MM.1S (cell line): ENCODE measurements at places on chromosomes 1 and 21.

DNA sequence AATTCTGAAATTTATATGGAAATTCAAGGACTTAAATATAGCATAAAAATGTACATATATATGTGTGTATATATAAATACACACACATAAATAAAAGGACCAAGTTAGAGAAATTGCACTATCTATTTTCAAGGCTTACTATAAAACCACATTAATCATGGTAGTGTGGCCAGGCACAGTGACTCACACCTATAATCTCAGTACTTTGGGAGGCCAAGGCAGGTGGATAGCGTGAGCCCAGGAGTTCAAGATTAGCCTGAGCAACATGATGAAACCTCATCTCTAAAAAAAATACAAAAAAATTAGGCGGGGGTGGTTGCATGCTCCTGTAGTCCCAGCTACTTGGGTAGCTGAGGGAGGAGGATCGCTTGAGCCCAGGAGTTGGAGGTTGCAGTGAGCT lies 171.4 kb upstream of the GORAB start:
- DNase-seq: no peak
- no peak overlapping the region for H3K4me3 ChIP-seq
- no peaks in the 10 kb centered on the region for H3K27me3 ChIP-seq
- H3K4me1 ChIP-seq: peaks cover 14% of the 10 kb centered on the region

GRCh38 chr1:205379056-205379455 lies 22.3 kb upstream of the KLHDC8A start:
- peaks cover 17% of the 10 kb centered on the region for H3K4me1 ChIP-seq
- H3K27ac ChIP-seq: no peak overlapping the region
- H3K36me3 ChIP-seq: no peaks in the 10 kb centered on the region
- no peak for DNase-seq
- no peak overlapping the region for H3K4me3 ChIP-seq
- no peaks in the 10 kb centered on the region for H3K27me3 ChIP-seq

GRCh38 chr1:8652467-8653046 lies 164.9 kb downstream of the RERE start:
- no peaks in the 10 kb centered on the region for H3K27me3 ChIP-seq
- H3K4me1 ChIP-seq: no peaks in the 10 kb centered on the region
- no peak overlapping the region for H3K4me3 ChIP-seq

DNA sequence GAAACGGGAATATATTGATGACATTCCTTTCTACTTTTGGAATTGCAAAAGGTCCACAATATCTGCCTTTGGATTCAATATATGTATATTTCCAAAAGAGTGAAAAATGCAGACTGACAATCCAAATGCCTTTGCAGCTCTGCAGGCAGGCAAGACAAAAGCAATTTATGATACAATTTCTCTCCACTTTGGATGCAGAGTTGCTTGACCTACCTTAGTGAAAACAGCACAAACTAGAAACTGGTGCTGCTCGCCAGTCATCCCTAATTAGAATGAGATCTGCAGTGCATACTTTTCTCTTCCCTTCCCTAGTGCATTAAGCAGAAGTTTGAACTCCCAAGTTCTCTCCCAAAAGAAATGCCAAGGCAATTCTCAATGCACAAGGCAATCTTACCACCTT lies 56.8 kb downstream of the KIAA0319L start:
- no peak for DNase-seq
- H3K27ac ChIP-seq: no peak overlapping the region
- no peaks in the 10 kb centered on the region for H3K4me1 ChIP-seq
- H3K4me3 ChIP-seq: no peak overlapping the region
- no peaks in the 10 kb centered on the region for H3K27me3 ChIP-seq

DNA sequence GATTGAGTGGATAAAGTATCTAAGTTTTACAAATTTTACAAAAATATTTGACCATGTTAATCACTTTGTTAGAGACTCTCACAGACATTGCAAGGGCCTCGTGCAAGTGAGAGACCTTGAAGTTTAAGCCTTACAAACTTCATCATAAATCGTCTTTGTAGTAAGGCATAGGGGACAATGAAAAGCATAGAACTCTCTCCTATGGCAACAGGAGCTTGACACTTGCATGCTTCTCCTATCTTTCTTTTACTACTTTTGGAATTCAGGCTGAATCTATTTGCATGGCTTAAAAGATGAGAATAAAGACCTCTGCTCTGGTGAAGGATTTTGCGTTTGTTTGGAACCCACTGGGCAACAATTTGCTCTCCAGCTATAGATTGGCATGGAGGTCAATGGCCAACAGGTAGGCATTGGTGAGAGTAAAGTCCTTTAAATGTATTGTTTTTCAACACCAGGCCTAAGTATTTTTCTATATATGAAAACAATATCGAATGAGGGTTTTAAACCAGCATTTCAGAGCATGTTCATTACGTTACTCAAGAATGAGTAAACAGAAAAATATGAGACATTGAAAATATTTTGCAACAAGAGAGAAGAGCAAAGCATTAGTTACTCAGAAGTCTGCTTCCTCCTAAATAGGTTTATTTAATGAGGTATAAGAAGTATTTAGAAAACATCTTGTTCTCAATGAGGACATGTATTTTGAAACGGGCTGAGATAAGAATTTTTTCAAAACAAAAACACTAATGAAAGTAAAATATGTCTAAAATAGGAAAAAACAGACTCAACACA lies 192.2 kb downstream of the TGFB2 start:
- no peaks in the 10 kb centered on the region for H3K27me3 ChIP-seq
- no peak overlapping the region for H3K4me3 ChIP-seq
- no peak overlapping the region for H3K27ac ChIP-seq
- no peaks in the 10 kb centered on the region for H3K4me1 ChIP-seq

DNA sequence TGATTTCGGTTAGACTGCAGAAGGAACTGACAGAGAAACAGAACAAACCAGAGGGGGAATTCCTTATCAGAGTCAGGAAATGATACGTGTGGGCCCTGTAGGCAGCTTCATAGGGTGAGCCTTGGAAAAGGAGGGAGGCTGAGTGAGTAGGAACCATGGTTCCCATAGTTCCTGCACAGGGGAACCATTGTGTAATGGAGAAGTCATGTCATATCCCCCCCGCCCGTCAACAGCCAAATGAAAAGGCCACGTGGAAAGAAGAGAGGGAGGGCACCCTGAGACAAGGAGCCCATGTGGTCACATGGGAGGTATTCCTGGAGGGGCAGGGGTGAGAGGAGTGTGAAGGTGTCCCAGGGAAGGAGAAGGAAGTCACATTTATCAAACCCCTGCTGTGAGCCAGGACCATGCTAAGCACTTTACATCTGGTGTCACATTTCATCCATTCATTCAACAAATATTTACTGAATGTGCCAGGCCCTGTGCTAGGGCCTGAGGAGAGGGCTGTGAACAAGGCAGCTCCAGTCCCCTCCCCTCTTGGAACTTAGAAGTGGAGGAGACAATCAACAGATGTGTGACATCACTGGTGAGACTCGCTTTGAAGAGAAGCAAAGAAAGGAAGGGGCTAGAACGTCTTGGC lies 15.7 kb upstream of the FGR start:
- no peaks in the 10 kb centered on the region for H3K36me3 ChIP-seq
- DNase-seq: no peak
- no peaks in the 10 kb centered on the region for H3K27me3 ChIP-seq
- H3K27ac ChIP-seq: no peak overlapping the region
- no peaks in the 10 kb centered on the region for H3K4me1 ChIP-seq

GRCh38 chr1:208085655-208086515 lies 158.3 kb downstream of the PLXNA2 start:
- no peaks in the 10 kb centered on the region for H3K36me3 ChIP-seq
- peak overlapping the region; percentile 15; the same call in 1 of the 2 replicates for H3K4me3 ChIP-seq
- peak overlapping the region; percentile 32; the same call in 1 of the 2 replicates for H3K27ac ChIP-seq
- no peak for DNase-seq
- no peaks in the 10 kb centered on the region for H3K27me3 ChIP-seq

DNA sequence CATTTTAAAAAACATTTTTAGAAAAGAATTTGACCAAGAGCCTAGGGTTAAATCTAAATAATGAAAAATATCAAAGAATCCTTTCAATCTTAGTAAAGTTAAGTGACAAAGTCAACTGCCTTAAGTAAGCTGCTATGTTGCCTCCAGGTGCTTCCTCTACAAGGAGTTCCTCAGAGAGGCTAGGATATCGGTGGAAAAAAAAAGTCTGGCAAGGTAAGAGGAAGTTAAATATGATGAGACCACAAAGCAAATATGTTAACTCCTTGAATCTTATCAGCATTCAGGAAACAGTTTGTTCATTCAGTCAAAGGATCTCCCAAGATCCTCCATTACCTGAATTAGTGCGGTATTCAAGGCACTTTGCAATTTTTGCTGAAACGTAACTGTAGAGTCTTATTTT lies 563.5 kb downstream of the PTPRC start:
- H3K4me3 ChIP-seq: no peak overlapping the region
- H3K4me1 ChIP-seq: no peaks in the 10 kb centered on the region
- no peaks in the 10 kb centered on the region for H3K27me3 ChIP-seq
- H3K36me3 ChIP-seq: no peaks in the 10 kb centered on the region

DNA sequence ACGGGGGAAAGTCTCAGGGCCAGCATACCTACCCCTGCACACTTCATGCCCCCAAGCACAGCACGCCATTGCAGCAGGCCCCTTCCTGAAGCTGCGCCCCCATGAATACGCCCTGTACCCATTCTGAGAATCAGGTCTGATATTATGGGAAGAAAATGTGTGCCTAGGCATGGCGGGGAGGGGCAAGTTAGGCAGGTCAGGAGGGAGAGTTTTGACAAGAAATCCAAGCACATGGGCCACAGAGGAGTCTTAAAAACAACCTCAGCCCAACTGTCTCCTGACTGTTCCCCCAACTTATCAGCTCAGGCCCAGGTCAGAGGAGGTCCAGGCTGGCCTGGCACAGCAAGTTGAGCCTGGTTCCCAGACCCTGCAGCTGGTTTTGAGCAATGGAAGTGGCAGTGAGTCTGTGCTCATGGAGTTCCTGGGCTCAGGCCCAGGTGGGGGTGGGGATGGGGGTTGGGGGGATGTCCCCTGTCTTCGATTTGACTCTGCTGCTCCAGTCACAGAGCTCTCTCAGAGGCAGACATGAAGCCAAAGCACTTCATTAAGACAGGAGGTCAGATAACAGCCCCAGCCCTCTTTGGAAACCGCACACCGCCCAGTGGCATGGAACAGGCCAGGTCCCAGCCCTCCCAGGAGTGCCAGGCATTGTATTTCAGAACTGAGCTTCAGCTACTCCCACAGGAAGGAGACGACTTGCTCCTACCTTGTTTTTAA lies 20.6 kb upstream of the BCAR3 start:
- no peaks in the 10 kb centered on the region for H3K4me1 ChIP-seq
- no peaks in the 10 kb centered on the region for H3K36me3 ChIP-seq
- no peak for DNase-seq
- no peak overlapping the region for H3K4me3 ChIP-seq

DNA sequence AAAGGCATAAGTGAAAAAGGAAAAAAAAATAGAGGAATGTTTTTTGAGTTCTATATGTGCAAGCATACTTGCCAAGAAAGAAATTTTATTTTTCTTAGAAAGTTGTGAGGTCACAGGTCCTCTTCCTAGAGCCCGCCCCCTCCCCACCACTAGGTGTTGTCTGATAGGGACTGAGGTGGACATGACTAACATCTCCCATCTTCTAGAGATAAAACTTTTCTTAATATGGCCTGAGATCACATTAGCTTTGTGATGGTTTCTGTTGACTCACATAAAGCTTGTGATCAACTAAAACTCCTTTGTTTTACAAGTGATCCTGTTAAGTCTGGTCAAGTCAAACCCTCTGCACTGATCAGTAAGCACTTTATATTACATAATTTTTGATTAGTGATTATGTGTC lies 33.4 kb upstream of the CITED4 start:
- DNase-seq: no peak
- H3K36me3 ChIP-seq: no peaks in the 10 kb centered on the region
- H3K27me3 ChIP-seq: no peaks in the 10 kb centered on the region
- no peaks in the 10 kb centered on the region for H3K4me1 ChIP-seq

GRCh38 chr21:19566975-19567374 lies 1163.4 kb upstream of the TMPRSS15 start:
- DNase-seq: no peak
- H3K4me3 ChIP-seq: no peak overlapping the region
- H3K27me3 ChIP-seq: no peaks in the 10 kb centered on the region
- H3K4me1 ChIP-seq: no peaks in the 10 kb centered on the region

- no peaks in the 10 kb centered on the region for H3K4me1 ChIP-seq
- H3K27me3 ChIP-seq: no peaks in the 10 kb centered on the region
- no peak overlapping the region for H3K27ac ChIP-seq
- no peak for DNase-seq
- H3K4me3 ChIP-seq: no peak overlapping the region
Measured at GRCh38 chr21:18104802-18105201, 139.8 kb upstream of the CHODL start.

GRCh38 chr21:45347712-45348499 lies 57.1 kb upstream of the COL18A1 start:
- DNase-seq: no peak
- no peak overlapping the region for H3K4me3 ChIP-seq
- no peaks in the 10 kb centered on the region for H3K4me1 ChIP-seq
- no peaks in the 10 kb centered on the region for H3K36me3 ChIP-seq
- peaks cover 95% of the 10 kb centered on the region for H3K27me3 ChIP-seq

GRCh38 chr1:27554759-27555699 lies 48.9 kb downstream of the AHDC1 start:
- H3K27ac ChIP-seq: no peak overlapping the region
- peaks cover 16% of the 10 kb centered on the region for H3K4me1 ChIP-seq
- H3K36me3 ChIP-seq: no peaks in the 10 kb centered on the region
- no peak overlapping the region for H3K4me3 ChIP-seq
- DNase-seq: no peak

DNA sequence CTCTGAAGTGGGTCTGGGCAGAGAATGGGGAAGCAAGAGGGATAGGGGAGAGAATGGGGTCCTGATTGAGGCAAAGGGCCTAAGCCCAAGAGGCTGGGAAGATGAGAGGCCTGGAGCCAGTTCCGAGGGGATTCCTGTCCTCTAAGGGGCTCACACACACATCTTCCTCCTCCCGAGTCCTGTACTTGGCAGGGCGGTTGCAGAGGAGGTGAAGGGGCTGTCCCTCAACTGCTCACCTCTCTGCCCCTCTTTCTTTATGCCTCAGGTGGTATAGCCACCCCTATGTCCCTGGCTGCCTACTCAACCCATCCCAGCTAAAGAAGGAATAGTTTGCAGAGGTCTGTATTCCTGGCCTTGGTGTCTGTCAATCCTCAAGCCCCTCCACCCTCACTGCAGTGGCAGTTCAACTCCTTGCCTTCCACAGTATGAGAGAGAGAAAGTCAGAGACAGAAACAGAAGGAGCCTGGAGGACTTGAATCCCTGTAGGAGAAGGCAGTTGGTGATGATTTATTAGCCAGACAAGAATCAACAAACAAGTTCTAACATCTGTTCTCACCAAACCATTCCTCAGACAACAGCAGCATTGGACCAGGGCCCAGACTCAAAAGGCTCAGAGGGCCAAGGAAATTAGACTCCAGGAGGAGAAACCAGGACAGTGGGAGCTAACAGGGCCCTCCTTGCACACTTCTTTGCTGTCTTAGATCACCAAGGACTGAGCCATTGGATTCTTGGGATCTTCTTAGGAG lies 10.7 kb downstream of the SH2D2A start:
- H3K27ac ChIP-seq: no peak overlapping the region
- no peaks in the 10 kb centered on the region for H3K36me3 ChIP-seq
- no peak overlapping the region for H3K4me3 ChIP-seq
- no peaks in the 10 kb centered on the region for H3K27me3 ChIP-seq
- no peak for DNase-seq

- no peak for DNase-seq
- no peaks in the 10 kb centered on the region for H3K4me1 ChIP-seq
- no peaks in the 10 kb centered on the region for H3K36me3 ChIP-seq
- H3K27ac ChIP-seq: no peak overlapping the region
- peaks cover 65% of the 10 kb centered on the region for H3K27me3 ChIP-seq
Measured at GRCh38 chr1:30148676-30149075, 574.7 kb downstream of the MATN1 start.
